Spinal cord (tissue), 10 donors: ENCODE measurements at places on chromosomes 3 and 15.

GRCh38 chr3:186327912-186328487, 34.0 kb downstream of the DGKG start:
- DNase-seq = no peak

DNA sequence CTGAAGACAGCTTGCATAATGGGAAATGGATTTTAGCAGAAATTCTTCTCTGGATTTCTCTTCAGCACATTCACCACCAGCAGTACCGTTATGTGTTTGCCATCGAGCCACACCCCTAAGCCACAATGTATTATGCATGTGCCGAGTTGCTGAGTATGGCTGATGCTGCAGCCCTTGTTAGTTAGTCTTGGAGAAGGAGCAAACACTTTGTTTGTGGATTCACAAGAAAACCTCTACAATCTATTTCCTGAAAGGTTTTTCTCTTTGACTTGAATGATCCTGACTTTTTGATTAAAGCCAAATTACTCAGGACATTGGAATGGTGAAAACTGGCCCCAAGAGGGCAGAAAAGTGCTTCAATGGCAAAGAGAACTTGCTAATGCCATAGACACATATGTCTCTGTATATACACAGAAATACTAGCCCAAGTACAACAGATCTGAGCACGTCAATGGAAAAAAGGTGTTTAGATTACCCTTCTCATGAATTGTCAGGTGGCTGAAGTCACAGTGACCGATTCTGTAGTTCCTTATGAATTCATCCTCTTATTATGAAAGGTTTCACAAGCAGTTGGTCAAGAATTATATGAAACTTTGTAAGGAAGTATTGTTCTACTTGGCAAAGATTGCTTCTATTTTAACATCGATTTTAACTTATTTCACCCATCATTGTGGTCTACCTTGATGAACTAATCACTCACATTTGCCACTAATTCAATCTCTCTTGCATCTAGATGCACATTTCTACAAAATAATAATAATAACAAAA, 103.0 kb downstream of the P3H2 start:
- peak; percentile 58 for DNase-seq

GRCh38 chr3:104878395-104878794, 488.3 kb upstream of the ALCAM start:
- no peak for DNase-seq

DNA sequence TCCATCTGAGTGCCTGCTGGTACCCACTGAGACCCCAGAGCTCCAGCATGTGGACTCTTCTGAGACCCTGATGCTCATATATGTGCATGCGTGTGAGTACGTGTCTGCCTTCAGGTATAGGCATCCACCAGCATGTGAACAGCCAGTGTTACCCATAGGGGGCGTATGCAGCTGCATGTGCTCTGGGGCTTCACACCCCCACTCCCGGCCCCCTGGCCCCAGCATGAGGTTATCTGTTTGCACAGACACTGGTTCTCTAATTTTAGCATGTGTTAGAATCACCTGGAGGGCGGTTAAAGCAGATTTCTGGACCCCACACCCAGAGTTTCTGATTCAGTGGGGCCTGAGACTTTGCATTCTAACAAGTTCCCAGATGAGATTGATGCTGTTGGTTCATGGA, 824 bp upstream of the CILP start:
- no peak for DNase-seq
